Hippocampal formation (tissue), 2 donors: ENCODE measurements at places on chromosomes 2 and 18.

GRCh38 chr2:63124218-63124617, 73.6 kb downstream of the OTX1 start:
- DNase-seq: no peak

DNA sequence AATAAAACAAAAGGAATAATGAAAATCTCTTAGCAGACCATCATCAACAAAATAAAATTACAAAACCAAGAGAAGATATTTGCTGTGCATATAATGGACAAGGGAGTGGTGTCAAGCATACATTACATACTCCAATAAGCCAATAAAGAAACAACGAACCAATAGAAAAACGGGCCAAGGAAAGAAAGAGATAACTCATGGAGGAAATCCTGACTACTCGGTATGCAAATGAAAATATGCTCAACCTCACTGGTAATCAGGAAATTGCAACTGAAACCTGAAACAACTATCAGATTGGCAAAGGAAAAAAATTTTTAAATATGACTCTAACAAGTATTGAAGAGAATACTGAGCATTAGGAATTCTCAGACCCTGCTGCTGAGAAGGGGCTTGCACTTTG, 84.7 kb downstream of the BCL2 start:
- no peak for DNase-seq

DNA sequence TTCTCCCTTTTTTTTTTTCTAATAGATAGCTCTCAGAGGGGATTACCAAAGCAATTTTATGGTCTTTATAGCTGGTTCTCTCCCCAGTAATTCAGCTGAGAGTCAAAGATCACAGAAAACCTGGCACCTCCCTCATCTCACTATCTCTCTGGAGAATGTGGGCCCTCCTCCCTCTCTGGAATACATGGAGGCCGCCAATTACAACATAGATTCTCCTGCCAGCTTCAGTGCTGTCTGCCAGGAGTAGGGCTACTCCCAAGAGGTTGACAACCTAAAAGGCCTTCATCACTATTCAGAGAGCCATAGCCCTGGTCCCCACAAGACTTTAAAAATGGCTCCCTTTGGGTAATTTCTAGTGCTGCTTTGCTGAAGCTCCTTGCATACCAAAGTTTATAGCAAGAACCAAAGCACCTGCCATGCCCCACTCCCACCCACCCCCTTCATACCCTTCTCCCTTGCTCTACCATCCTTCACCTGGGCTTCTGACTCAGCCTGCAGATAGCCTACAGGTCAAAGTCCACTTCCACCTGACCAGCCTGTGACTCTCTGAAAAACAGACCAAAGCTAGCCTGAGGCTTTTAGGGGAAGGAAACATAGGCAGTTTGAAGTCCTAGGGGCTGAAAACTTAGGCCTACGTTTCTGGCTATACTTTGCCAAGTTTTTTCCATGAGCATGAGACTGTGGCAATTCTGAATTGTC, 472.3 kb downstream of the TNS1 start:
- DNase-seq: no peak

GRCh38 chr2:32136097-32136496, 29.6 kb upstream of the SLC30A6 start:
- DNase-seq: no peak

- no peak for DNase-seq
Measured at GRCh38 chr2:24461685-24462084, 29.4 kb upstream of the NCOA1 start.
